Stimulated activated CD8-positive, alpha-beta memory T cell treated with anti-CD3 and anti-CD28 coated beads, Interleukin-12 subunit alpha, Interleukin-12 subunit beta, amount 100 ng/mL, for 1 hour (primary cell): ENCODE measurements at places on chromosomes 1 and 21.

GRCh38 chr1:34924759-34925555 lies 4.5 kb downstream of the DLGAP3 start:
- peak; percentile 20 for DNase-seq

GRCh38 chr1:8170059-8170835 lies 144.1 kb upstream of the ERRFI1 start:
- no peak for DNase-seq

GRCh38 chr1:218983848-218984247 lies 189.8 kb upstream of the LYPLAL1 start:
- DNase-seq = no peak

DNA sequence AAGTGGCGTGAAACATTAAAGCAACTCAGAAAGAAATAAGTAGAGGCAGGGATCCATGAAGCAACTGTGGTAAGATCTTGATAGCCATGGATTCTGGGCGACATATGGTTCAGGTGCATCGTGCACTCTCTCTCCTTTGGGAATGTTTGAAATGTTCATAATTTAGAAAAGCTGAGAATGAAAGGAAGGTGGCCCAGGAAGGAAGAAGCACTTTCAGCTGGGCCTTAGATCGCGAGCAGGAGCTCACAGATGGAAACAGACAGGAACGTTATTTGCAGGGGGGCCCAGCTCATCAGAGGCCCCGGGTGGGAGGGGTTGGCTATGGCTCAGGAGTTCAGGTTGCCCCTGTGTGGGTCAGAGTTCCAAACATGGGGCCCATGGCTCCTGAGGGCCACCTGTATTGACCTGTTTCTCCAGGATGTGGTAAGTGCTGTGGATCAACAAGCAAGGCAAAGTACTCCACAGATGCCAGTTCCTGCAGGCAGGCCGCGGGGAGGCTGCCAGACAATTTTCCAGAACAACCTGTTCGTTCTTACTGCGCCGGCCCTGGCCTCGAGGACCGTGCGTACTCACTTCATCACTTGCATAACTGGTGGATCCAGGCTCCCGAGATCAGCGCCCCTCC lies 253.2 kb downstream of the TOMM20 start:
- DNase-seq = no peak

DNA sequence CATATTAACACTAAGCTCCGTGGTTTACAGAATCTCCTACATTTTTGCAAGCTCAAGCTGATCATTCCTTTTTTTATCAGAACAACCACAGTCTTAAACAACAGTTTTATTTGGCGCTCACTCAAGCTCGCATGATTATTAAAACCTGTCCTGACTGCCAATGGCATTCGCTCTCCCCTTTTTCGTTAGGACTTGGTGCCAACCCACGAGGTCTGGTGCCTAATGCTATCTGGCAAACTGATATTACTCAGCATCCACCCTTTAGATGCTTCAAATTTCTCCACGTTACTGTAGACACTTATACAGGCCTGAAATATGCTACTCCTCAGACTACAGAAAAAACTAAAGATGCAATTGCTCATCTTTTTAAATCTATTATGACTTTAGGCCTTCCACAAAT lies 23.0 kb upstream of the ITLN1 start:
- DNase-seq = no peak

DNA sequence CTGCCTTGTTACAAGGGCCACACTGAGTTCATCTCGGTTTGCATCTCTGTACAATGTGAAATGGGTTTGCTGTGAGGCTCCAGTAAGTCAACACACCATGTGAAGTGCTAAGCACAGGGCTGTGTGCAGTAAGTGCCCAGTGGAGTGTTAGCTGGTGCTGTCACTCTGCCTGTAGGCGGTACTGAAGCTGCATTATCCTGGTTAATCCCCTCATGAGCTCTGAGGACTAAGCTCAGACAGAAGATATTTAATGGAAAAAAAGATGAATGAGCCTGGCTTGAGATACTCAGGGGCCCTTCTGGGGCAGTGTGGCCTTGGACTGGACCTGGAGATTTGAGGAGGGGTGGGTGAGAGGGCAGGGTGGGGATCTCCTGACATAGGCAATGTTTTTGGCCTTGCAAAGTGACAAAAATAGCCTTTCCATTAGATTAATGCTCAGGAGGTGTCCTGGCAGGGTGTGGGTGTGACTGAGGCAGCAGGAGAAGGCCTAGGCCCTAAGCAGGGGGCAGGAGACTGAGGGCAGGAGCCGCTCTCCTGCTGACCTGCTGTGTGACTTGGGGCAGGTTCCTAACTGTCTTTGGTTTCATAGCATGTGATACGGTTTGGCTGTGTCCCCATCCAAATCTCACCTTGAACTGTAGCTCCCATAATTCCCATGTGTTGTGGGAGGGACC lies 570.5 kb downstream of the PTPRU start:
- no peak for DNase-seq

DNA sequence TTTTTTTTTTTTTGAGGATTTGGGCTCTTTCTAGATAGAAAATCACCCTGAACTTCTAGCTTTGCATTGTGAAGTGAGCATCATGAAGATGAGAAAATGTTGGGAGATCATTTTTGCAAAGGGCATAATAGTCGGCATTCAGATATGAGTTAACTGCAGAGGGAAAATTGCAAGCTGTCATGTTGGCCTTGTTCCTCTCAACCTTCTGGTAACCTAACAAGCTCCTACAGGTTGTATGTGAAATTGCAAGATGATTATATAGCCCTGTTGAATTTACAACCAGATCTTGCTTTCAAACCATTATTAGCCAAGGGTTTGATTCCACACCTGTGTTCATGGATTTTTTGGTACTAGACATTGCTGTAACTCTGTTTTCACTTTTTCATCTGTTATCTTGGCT lies 2.2 kb downstream of the ELOA start:
- DNase-seq = no peak

- no peak for DNase-seq
Measured at GRCh38 chr1:244830639-244831038, 4.8 kb upstream of the COX20 start.

DNA sequence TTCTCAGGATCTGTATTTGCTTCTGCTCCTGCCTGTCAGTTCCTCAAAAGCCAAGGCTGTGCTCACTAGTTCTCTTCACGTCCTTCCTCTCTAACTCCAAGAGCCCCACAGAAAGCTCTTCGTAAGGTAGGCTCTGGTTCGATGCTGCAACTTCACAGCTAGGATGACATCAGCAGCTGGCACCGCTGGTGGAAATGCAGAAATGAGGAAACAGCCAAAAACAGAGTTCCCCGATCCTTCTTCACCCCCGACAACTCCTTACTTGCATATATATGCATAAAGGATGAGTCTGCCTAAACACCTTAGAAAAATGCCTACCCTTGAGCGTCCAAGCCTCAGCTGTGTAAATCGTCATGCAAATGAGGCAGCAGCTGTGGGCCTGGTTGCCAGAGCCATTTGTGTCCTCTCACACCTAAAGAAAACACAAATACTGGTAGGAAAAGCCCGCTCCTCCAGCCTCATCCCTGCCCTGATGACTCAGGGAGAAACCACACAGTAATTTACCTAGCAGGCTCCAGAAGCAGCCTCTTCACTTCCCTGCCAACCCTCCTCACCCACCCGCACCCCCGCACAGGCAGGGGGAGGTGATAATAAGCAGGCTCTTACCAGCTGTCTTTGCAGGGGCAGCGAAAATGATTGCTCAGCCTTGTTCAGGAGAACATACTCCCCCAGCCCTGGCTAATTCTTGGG lies 28.2 kb downstream of the BATF3 start:
- DNase-seq = no peak

- no peak for DNase-seq
Measured at GRCh38 chr1:226403201-226404034, 4.5 kb downstream of the PARP1 start.

GRCh38 chr1:25246600-25247023 lies 642 bp downstream of the RSRP1 start:
- no peak for DNase-seq
